ENCODE measurements at places on chromosomes 16 and 17.
A peak's percentile ranks its signal among the peaks of the same experiment; 100 is the strongest.

- no peak for DNase-seq
Observed at GRCh38 chr16:87604634-87605111, 2.4 kb downstream of the JPH3 start.

- no peak for DNase-seq
Observed at GRCh38 chr16:57069635-57070370, 22.6 kb upstream of the CPNE2 start.

DNA sequence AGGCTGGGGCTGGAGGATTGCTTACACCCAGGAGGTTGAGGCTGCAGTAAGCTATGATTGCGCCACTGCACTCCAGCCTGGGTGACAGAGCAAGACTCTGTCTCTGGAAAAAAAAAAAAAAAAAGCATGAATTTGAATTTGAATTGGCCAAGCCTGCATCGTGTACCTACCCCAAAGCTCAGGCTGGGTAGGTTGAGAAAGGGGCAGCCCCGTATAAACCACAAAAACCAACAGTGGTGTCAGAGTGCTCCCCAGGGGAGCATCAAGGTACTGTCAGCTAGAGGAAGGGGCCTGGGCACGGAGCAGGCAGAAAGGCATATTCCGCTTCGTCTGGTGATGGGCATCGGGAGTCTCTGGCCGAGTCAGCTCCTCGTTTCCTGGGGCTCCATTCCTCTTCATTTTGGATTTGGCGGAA lies 40.9 kb downstream of the RAP1GAP2 start:
- no peak for DNase-seq

- DNase-seq = peak; percentile 47
Observed at GRCh38 chr16:69563605-69564580, 1.9 kb upstream of the NFAT5 start.

GRCh38 chr17:58384897-58385296 lies 32.4 kb downstream of the RNF43 start:
- DNase-seq = no peak

- peak; percentile 15 for DNase-seq
Observed at GRCh38 chr17:4605826-4606225, 21.5 kb downstream of the SMTNL2 start.

- DNase-seq = no peak
Observed at GRCh38 chr17:70713694-70714093, 544.4 kb downstream of the KCNJ2 start.

DNA sequence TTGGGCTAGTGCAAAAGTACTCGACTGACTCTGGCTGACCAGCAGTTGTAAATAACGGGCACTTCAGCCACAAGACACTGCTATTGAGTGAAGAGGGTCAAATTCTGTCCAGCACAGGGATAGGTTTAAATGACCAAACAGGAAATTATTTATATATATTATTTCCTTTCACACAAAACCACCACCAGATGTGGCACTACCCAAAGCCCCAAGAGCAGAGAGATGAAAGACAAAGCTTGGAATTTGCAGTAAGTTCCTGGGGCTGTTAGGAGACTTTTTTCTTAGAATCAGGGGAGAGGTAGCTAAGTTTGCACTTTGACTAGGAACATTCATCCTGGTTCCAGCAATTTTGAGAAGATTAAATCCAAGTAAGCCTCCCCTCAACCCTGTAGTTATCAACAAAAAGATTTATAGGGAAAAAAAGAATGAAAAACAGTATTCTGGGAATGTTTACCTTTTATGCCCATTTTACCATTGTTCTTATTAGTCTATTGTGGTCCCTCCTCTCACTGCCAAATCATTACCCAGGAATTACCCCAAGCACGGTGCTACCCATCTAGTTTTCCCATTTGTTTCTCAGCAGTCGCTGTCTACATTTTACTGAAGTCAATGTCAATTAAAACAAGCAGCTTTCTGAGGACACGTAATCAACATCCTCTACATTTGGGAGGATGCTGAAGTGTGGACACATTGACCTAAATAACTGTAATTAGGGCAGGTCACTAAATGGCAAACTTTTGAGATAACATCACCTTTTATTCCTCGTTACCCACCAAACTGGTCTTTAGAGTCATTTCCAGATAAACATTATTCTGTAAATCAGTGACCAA lies 43.5 kb downstream of the GRB7 start:
- no peak for DNase-seq

GRCh38 chr16:12513791-12514175 lies 289.9 kb downstream of the CPPED1 start:
- DNase-seq = no peak

GRCh38 chr16:47016700-47017133 lies 43.2 kb upstream of the DNAJA2 start:
- DNase-seq = no peak

DNA sequence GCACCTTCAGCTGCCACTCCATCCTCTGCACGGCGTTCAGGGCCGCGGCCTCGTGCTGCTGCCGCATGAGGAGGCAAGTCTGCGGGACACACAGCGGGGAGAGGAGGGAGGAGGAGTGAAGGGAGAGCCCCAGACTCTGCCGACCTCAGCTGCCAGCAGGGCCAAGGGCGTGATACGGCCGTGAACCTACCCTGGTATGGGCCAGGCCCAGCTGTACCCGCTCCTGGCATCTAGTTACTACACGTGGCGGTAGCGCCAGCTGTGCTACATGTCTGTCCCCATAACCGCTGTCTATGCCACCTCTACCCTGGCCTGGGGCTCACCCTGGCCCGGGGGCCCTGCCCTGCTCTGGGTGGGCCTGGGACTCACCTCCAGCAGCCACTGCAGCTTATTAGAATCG lies 51.1 kb downstream of the ZNF778 start:
- no peak for DNase-seq

DNA sequence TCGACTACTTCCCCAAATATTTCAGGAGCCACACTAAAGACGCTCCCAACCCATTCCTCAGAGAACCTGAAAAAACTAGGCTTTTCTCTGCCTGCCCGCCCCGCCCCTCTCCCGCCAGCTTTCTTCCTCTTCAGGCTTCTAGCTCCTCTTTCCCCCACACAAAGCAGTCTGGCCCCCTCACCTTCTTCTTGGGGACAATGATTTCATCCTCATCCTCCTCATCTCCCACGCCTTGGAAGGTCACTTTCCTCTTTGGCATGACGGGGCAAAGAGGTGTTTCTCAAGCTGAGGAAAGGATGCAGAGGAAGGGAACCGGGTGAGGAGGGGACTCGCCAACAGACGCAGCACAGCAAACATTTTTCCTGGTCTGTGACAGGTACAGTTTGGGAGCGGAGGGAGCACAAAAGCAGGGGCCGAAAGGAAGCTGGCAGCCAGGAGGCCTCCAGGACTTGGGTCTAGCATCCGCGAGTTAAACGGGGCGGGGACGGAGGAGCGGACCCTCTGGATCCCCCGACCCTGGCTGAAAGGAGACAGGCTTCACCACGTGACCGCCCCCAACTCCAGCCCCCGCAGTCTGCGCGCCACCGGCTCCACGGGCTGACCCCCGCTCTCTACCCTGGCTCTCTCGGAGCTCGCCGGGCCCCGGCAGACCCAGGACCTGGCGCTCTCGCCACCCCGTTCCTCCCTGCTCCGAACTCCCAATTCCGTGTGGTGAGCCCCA lies 525 bp downstream of the CD2BP2 start:
- peak; percentile 25 for DNase-seq

DNA sequence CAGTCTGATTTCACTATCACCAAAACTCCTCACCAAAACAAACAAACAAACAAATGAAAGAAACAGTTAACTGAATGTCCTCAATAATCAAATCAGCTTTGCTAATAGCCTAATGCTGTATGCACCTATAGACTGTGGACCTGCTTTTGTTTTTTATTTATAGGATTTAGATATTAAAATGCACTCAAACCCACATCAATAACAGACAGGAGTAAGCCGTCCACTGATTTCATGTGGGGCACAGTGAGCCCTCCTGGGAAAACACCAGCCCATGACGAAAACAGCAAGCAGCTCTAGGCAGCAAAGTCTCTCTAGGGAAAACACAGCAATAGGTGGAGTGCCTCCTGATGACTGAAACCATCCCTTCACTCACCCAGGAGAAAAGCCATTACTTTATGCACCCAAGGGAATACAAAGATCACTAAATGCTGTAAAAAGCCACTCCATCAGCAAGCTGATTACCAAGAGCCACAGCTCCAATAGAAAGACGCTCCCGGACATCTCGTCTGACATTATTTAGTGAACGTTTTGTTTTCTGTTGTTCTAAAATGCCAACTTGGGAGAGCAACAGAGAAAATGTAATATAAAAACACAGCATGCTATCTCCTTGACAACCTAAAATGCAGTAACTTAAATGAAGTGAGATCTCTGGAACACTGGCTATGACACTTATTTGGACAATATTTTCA lies 47.8 kb downstream of the ANKFY1 start:
- no peak for DNase-seq

DNA sequence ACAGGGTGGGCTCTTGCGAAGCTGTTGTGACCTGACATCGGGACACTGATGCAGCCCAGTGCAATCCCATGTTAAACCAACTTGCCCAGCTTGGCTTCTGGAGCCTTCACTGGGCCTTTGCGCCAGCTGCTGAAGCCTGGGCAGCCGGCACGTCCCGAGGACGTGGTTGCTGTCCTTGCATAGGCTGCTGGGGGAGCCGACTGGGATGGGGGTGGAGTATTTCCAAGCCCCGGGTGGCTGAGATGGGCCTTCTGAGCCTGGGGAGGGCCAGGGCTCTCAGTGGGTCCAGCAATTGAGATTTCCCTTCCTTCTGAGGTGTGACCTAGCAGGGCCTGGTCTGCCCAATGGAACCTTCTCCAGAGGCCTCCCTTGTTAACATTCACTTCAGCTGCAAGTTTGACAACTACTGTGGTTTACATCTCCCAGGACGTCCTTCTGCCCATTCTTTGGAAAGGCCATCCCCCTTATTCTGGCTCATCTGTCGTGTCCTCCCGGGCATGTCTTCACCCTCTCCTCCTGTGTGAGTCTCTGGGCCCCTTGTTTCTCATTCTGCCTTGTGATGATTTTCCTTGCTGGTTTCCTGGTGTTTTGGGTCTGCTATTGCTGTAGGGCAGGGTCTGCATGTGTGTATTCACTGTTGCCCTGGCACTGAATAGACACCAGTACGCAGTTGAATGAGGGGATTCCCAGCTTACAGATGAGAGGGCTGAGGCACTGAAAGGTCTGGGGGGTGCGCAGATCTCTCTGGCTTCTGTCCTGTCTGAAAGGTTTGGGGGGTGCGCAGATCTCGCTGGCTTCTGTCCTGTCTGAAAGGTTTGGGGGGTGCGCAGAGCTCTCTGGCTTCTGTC lies 34.4 kb downstream of the HAPSTR1 start:
- DNase-seq = no peak

GRCh38 chr16:22786691-22787090 lies 27.3 kb upstream of the HS3ST2 start:
- DNase-seq = peak; percentile 36

GRCh38 chr17:39199820-39200069 lies 338 bp upstream of the RPL19 start:
- peak; percentile 93 for DNase-seq

- DNase-seq = no peak
Observed at GRCh38 chr17:77619326-77619725, 339.2 kb upstream of the TNRC6C start.

DNA sequence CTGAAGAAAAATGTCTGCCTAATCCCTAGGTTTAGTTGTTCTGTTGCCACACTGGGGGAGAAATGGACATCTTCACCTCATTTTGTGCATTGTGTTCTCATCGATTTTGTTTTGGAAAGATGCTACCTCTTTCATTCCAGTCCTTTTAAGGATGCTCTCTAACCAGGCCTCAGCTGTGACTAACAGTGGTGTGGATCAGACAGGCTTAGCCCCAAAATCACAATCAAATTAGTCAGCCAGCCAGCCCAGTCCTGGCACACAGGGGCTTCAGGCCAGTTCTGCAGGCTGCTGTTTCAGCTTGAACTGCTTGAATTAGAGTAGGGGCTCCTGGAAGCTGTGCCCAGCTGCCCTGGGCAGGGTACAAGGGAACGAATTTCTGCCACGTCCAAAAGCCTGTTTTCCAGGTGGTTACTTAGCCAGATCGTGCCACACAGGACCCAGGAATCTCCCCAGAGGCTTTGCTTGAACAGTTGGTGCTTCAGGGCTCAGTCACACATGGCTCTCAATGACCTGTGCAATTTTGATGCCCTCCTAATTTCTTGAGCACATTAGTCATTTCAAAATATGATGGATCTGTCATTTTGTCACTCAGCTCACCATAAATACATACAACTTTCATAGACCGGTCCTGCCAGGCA lies 60.7 kb downstream of the CLEC16A start:
- peak; percentile 85 for DNase-seq

DNA sequence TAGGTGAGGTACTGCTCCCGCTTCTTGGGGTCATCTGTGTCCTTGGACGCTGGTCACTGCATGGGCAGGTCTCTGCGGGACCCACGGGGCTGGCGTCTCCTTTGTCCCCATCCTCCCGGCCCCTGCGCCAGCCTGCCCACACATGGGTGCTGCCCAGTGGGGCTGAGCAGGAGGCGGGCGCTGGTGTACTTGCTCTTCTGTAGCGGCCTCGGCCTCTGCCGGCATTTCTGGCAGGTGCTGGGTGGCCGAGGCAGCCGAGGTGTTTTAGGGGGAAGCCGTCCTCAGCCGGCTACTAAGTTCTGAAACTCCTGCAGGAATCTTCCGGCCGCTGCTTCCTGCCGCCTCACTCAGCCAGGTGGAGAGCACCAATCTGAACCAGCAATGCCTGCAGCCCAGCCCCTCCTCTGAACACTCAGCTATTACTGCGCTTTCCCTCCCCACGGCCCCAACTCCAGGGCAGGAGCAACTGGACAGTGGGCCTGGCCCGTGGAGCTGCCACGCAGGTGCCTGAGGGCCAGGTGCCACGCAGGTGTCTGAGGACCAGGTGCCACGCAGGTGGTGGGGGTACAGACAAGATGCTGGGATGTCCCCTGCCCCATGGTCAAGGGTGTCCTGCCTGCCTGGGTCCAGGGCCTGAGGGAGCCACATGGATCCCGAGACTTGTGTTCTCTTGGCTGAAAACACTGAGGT lies 10.0 kb downstream of the DECR2 start:
- no peak for DNase-seq

GRCh38 chr17:77366558-77367245 lies 225.9 kb downstream of the SEC14L1 start:
- peak; percentile 72 for DNase-seq

- peak; percentile 44 for DNase-seq
Observed at GRCh38 chr17:80871341-80871740, 120.3 kb upstream of the CHMP6 start.

DNA sequence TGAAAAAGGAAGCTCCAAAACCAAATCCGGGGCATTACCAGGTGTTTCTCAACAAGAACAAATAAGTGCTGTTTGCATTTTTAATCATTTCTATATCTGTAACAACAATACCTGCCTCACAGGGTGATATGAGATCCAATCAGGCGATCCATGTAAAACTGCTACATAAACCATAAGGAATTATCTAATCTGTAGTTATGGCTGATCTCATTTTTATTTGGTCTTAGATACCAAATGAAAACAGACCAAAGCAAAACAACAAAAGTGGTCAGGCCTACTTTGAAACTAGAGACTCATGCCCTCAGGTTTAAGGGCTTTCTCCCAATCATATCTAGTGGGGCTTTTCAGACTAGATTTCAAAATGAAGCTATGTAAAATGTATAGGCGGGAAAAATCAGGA lies 28.3 kb downstream of the XPO6 start:
- no peak for DNase-seq
